Pancreas (tissue), 10 donors: ENCODE measurements at places on chromosomes 3 and 15. TPM values are rescaled to one million over a fixed set of nuclear protein-coding genes. Genes with fewer than 3 reads are reported as not detected.

GRCh38 chr15:85458764-85459163 lies 78.4 kb downstream of the AKAP13 start:
- DNase-seq: no peak

Gene SEMA7A
- 0.98 TPM for total RNA-seq

DNA sequence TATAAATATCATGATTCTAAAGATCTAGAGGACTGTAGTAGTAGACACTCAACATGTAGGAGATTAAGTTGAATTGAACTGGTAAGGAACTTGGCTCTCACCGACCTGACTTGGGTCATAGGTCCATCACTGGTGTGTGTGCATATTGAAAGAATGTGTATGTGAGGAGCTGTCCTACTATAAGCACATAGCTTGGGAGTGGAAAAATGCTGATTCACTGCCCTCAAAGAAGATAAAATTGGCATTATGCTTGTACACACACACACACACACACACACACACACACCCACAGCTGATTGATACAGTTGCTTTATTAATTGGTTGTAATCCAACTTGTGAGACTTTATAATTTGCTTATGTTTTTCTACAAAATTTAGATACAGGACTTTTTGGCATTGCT lies 411.0 kb upstream of the NR2F2 start:
- DNase-seq: no peak

Gene C3orf22
- total RNA-seq: not detected

DNA sequence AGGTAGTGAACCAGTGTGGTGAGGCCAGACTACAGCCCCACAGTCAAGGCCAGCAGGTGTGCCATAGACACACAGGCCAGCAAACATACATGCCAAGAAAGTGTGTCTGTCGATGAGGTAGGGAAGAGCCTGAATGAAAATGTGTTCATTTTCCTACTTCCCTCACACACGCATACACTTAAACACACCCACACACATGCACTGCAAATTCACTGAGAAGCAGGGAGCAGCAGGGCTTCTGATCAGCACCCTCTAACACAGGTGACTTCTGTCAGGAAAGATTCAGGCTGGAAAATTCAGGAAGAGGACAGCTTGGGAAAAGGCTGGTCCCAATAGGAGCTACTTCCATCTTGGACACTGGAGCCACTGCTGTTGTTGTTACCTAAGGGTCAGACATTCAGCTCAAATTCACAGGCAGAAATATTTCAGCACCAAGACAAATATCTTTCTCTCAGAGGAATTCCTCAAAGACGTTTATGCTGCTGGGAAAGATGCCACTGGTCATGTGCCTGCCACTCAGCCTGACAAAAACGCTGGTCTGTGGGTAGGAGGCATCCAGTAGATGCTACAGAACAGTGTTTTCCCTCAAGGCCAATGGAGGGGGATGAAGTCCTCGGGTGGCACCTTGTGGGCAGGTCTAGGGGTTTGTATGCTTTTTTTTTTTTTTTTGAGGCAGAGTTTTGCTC lies 40.9 kb upstream of the LARS2 start:
- DNase-seq: no peak

GRCh38 chr3:4820296-4821121 lies 158.7 kb upstream of the BHLHE40 start:
- no peak for DNase-seq

DNA sequence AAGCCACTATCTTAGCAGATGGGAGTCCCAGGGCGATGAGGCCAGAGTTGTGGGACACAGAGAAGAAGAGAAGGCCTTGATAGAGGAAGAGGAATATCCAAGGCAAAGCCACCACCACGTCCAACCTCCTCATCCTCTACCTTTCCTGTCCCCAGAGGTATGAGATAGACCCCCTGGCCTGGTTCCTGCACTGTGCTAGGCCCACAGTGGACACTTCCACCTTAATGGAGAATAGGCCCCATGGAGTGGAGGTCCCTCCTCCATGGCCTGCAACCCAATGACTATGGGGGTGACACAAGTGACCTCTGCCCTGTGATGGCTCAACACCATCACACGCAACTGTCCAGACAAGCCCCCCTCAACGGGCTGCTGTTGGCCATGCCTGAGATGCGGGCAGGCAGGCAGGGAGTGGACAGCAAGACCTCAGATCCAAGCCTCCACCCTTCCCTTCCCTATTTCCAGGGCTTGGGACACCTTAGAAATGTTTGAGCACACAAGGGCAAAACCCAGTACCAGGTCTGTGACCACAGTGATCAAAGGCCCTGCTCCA lies 36.8 kb downstream of the GRAMD2A start:
- DNase-seq: no peak

- DNase-seq: no peak
Observed at GRCh38 chr15:96042734-96043224, 287.7 kb upstream of the NR2F2 start.
